ENCODE measurements at places on chromosomes 2 and 18. TPM values are rescaled to one million over a fixed set of nuclear protein-coding genes. Genes with fewer than 3 reads are reported as not detected.

C2orf78 gene
- not detected for total RNA-seq

BCL11A gene
- total RNA-seq: 5.6 TPM

RNU2-63P gene
- total RNA-seq: not detected

SLC25A52 gene
- total RNA-seq: not detected

UGT1A8 gene
- not detected for total RNA-seq

CRYGC gene
- total RNA-seq: not detected

CPO gene
- 0.13 TPM for total RNA-seq

PMAIP1 gene
- 37.6 TPM for total RNA-seq

FLACC1 gene
- 0.89 TPM for total RNA-seq

IGFBP5 gene
- 141 TPM for total RNA-seq

TMEM185B gene
- total RNA-seq: 43.5 TPM

SLC11A1 gene
- 0.63 TPM for total RNA-seq

ICA1L gene
- total RNA-seq: 3.7 TPM

CERKL gene
- 0.65 TPM for total RNA-seq

SLC35F5 gene
- total RNA-seq: 134 TPM

C2orf80 gene
- not detected for total RNA-seq
